C1 segment of cervical spinal cord (tissue), 14 donors: ENCODE measurements at places on chromosomes 1 and 21.

DNA sequence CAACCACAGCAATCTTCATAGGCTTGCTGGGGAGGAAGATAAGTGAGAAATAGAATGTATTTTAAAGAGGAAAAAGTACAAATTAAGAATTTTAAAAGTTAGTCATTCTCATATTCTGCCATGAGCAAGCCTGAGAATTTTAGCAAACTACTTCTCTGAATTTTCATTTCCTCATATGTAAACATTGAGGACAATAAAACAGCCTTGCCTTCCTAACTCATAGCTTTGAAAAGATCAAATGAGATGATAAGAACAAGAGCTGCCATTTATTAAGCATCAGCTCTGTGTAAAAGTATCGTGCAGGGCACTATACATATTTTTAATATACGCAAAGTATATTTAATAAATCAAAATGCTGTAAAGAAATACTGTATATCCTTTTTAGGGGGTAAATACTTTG lies 286.0 kb downstream of the NFIA start:
- no peak for DNase-seq

- DNase-seq, result no peak
Observed at GRCh38 chr1:186806477-186806876, 22.3 kb upstream of the PLA2G4A start.

GRCh38 chr1:169090308-169090899 lies 16.1 kb upstream of the ATP1B1 start:
- DNase-seq, result no peak

GRCh38 chr1:23424293-23425192 lies at the start of gene TCEA3:
TCEA3 (minus strand) TSS chr1:23424748; CDS start chr1:23424633, 115 bp downstream.
- DNase-seq, result no peak

DNA sequence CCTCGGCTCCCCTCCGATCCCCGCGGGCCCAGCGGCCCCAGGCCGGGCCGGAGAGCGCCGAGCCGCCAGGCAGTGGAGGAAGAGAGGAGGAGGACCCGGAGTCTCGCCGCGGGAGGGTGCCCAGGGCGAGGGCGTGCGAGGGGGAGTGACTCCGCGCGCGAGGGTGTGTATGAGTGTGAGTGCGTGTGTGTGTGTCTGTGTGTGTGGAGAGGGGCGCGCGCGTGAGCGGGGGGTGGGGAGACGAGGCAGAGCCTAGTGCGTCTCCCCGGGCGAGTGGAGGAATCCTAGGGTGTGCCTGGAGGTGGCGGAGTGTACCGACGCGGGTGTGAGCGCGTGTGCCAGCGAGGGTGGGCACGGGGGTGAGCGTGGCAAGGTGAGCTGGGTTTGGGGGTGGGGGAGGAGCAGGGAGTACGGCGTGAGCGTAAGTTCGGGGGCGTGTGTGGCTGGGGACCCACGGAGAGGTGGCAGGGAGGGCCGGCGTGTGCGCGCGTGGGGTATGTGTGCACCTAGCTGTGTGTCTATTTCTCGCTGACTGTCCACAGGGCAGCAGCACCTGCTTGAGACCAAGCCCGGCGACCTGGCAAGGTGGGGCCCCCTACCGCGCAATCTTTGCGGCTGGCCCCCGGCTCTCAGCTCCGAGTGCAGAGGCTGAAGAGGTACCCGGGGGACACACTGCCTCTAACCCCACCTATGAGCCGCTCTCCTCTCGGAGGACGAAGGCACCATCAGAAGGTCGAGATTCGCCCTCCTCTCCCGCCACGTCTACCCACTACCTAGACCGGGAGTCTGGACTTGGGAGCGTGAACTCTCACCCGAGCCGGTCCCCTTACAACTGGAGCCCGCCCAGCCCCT lies 784 bp upstream of the KCND3 start:
- no peak for DNase-seq

- DNase-seq, result no peak
Observed at GRCh38 chr1:94096797-94097549, 24.0 kb downstream of the ABCA4 start.

DNA sequence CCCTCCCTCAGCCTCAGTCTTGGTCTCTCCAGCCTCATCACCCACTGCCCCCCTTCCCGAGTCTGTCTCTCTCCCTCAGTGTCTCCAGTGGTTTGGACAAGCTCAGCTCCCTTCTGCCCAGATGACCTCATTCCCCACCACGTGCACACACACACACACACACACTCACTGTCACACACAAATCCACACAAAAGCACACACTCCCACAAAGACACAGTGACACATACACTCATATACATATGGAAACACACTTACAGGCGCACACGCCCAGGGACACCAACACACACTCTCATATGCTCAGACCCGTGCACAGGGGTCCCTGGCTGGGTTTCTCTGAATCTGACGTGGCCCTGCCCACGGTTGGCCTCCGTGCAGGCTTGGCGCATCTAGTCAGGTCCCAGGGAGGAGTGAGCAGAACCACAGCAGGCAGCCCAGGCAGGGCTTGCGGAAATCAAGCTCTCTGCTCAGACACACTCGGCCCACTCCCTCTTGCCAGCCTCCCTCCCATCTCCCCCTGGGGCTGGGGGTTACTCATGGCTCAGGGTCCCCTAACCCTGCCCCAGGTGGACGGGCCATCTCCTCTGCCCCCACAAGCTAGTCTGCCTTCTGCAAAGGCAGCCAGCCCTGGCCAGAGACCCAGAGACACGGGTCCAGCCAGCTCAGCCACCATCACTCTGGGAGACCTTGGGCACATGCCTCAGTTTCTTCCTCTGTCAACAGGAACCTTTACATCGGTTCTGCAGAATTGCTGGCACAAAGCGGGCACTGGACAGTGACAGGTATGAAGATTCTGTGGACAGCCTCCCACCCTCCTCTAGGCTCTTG lies 38.5 kb upstream of the FAM131C start:
- DNase-seq, result no peak
